ENCODE measurements at places on chromosomes 3 and 15. TPM values are rescaled to one million over a fixed set of nuclear protein-coding genes. Genes with fewer than 3 reads are reported as not detected.

Gene TMEM40
- not detected for total RNA-seq

Gene HRG
- total RNA-seq, result not detected

Gene TM4SF4
- total RNA-seq, result not detected

Gene IL5RA
- total RNA-seq, result not detected

Gene PROK2
- not detected for total RNA-seq

Gene SEMA3B
- 5.9 TPM for total RNA-seq

Gene EFCAB12
- under 0.01 TPM for total RNA-seq

Gene RAD54L2
- 23.2 TPM for total RNA-seq

Gene CPN2
- 0.29 TPM for total RNA-seq

Gene SCAANT1
- not detected for total RNA-seq

Gene CHRNA5
- 0.36 TPM for total RNA-seq

Gene GABRG3
- not detected for total RNA-seq

Gene CADM2
- total RNA-seq, result 0.29 TPM

Gene CEP152
- total RNA-seq, result 4.3 TPM

Gene GOLGA8Q
- total RNA-seq, result 0.36 TPM

Data from osteoblast (primary cell).